ENCODE measurements at places on chromosomes 3 and 15. TPM values are rescaled to one million over a fixed set of nuclear protein-coding genes. Genes with fewer than 3 reads are reported as not detected.

CFAP20DC gene
- 9.4 TPM for total RNA-seq

GCNT3 gene
- total RNA-seq, result 25.0 TPM

NEO1 gene
- total RNA-seq, result 18.5 TPM

SEMA6D gene
- total RNA-seq, result 17.1 TPM

NEIL1 gene
- 9.4 TPM for total RNA-seq

ZNF662 gene
- 10.4 TPM for total RNA-seq

TMEM207 gene
- 1.2 TPM for total RNA-seq

LAMB2 gene
- 753 TPM for total RNA-seq

GCSAM gene
- 1.2 TPM for total RNA-seq

DZIP1L gene
- 15.9 TPM for total RNA-seq

GABRR3 gene
- 4.6 TPM for total RNA-seq

ISLR2 gene
- total RNA-seq, result 2.6 TPM

DNA sequence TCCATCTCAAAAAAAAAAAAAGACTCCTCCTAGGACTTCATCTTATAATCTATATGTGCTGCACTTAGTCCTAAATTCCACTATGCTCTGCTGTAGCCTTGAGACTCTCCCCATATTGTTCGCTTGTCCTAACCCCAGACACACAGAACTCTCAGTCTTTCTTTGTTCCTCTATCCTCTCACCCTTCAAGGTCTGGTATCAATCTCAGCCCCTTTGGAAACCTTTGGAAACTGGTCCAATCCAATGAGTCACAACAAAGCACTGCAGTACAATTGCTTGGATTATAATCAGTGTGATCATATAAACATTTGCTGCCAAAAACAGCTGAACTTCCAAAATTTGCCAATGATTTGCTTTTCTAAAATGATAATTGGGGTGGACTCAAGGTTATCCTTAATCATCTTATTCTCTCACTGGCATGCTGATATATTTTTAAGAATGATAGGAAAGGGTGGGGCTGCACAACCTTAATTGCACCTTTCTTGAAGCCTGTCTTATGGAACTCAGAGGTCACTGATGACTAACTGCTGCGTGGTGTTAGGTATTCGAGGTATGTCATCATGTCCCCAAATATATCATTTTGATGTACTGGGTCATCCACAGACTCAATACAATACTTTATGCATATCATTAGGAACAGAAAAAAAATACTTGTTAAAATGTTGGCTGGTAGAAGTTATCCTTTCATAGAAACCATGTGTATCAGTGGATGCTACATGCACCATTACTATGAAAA, 756.7 kb downstream of the NR2F2 start:
- DNase-seq, result no peak

DNA sequence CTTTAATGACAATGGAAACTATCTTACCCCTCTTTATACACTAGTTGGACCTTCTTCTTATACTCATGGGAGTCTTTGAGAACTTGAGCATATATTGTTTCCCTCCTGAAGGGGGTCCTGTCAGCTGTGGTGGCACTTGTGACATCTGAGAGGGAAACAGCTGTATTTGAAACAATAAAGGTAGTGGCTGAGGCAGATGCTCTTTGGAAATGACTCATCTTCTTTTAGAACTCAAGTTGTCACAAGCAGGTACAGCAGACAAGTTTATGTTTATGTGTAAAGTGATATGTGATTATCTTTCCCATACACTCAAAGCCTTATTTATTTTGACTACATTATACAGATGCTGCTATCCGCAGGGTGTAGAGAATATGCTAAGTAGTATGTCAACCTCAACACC, 220.0 kb upstream of the GRM7 start:
- no peak for DNase-seq

- DNase-seq, result peak; percentile 56
Observed at GRCh38 chr3:134854254-134854653, 59.2 kb downstream of the EPHB1 start.

DNA sequence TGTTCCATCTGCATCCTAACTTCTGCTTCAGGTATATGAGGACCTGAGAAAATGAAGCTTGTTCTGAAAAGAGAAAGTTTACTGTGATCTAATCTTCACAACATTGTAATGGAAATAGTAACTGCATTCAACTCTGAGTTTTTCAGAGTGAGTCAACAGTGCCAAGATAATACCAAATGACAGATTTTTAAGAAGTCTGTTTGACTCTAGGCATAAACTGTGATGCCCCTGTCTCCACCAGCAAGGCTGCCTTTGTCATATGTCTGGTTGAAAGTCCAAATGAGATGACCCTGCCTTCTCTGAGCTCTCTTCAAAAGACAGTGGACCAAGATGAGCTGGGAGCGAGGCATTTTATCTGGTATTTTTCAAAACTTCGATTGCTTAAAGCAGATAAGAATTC, 44.8 kb upstream of the B3GNT5 start:
- no peak for DNase-seq

DNA sequence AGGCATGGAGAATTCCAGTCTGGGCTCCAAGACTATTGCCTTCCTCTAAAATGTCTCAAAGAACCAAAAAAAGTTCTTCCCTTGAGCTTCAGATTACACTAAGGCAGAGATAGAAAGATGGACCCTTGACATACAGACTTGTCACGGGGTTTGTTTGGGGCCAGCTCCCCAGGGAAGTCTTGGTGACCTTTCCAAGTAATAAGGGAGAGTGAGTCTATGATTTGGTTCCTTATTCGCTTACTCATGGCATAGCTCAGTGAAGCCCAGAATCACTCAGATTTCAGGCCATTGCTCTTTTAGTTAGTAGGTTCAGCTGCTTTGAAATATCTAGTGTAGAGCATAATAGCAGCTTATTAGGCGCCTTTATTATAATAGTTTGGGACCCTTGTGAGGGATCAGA, 90.3 kb downstream of the PLCL2 start:
- no peak for DNase-seq

DNA sequence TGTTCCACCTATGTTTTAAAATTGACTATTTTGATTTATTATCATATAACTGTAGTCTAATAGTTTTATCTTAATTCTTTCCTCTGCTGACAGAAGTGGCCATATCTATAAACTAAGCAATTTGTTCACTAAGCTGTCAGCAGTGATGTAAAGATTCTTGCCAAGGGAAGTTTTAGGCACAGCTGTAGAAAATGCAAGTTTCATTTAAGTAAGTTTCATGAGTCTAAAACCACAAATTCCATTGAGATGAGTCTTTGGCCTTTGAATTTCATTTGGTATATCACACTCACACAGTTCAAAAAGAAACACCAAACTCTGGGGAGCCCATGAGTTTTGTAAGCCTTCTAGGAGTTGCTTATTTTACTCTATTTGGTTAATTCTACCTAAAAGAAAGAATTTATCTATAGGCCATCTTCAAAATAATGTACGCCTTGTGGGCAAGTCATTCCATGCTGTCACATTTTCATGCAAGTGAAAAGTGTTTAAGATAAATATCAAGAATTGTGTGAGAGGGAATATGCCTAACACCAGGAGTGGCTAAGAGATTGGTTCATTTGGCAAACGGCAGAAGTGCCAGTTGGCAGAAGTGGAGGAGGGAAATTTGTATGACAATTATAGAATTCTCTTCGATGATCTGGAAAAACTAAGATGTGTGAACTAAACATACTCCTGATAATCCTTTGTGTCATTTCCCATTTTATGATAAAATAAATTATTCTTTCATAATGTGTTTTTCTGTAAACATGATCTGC, 292.9 kb downstream of the ZIC4 start:
- peak; percentile 48 for DNase-seq

DNA sequence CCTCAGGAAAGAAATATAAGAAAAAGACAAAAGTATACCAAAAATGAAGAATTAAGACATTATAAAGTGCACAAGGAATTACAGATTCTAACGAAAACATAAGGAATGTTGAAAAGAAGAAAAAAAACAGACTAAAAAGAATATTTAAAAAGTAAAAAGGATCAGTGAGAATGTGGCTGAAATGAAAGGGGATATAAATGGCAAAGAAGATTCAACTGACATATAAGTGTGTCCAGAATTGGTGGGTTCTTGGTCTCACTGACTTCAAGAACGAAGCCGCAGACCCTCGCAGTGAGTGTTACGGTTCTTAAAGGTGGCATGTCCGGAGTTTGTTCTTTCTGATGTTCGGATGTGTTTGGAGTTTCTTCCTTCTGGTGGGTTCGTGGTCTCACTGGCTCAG, 44.8 kb downstream of the DCBLD2 start:
- DNase-seq, result no peak

GRCh38 chr3:116067326-116067725, 378.0 kb downstream of the LSAMP start:
- DNase-seq, result no peak

DNA sequence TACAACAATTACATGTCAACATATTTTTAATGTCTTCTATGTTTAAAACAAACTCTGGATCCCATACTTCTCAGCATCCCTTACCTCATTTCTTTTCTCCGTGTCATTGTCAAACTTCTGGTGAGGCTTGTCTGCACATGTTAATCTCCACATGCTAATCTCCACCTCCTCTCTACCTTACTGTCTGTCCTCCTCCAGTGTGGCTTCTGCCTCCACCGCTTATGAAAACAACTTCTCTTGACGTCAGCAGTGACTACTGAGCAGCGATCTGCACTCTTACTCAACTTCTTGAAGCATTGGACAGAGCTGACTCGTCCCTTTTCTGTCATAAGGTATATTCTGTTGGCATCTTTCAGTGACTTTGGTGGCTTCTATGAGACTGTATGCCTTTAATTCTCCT, 338.2 kb upstream of the THRB start:
- DNase-seq, result no peak

- DNase-seq, result peak; percentile 35
Observed at GRCh38 chr3:17070161-17070959, 185.6 kb downstream of the PLCL2 start.

GRCh38 chr15:62363913-62364312, 198.8 kb upstream of the C2CD4B start:
- no peak for DNase-seq

- DNase-seq, result peak; percentile 71
Observed at GRCh38 chr3:72347819-72348319, 500.4 kb downstream of the SHQ1 start.

- peak; percentile 72 for DNase-seq
Observed at GRCh38 chr3:72042397-72043203, 257.7 kb upstream of the PROK2 start.

DNA sequence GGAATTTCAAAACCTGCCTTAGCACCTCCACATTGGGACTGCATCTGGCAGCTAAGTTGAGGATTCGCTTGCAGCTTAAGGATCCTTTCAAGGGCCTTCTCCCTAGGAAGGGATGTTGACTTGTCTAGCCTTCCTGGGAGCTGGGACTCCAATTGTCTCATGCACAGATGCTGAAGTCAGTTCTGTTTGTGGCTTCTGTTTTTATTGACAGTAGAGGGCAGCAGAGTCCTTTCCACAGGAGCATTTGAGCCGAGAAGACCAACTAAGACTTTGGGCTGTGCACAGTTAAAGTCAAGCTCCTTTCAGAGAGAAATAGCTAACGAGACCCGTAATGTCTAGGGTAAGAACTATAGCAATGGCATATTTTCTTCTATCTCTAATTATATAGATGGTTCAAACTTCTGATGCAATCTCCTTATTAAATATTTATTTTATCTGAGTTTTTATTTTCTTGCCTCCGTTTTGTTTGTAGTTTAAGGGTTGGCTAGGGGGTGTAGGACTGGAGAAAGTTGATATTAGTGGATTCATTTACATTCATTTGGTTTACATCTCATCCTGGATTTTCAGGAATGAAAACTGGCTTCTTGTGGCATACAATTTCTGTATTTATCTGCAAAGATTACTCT, 59.7 kb upstream of the KBTBD8 start:
- DNase-seq, result peak; percentile 84

- DNase-seq, result no peak
Observed at GRCh38 chr15:51203797-51204196, 109.1 kb upstream of the TNFAIP8L3 start.

DNA sequence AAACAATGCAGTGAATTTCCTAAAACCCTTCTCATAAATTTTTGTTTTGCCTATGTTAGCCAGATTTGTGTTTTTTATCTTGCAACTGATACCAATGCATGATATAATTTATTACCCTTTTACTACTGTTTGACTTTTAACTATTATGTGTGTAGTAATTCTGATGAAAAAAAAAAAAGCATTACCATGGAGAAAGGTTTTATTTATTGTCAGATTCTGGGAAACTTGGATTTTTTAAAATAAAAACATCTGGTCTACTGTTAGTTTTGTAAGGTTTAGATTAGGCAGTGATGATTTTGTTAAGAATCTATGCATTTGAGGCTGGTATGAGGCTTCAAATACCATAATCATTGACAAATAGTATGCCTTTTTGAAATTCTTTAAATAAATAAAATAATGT, 470.4 kb upstream of the ROBO1 start:
- peak; percentile 1 for DNase-seq

Data from umbilical cord (tissue), 2 donors.